Transverse colon (tissue), 4 donors: ENCODE measurements at places on chromosomes 3 and 15. TPM values are rescaled to one million over a fixed set of nuclear protein-coding genes. Genes with fewer than 3 reads are reported as not detected.

The CTXND1 gene
- total RNA-seq: not detected

The GOLGA6L10 gene
- 17.1 TPM for total RNA-seq

The HYAL1 gene
- 13.8 TPM for total RNA-seq

The SPINK8 gene
- total RNA-seq: not detected

The ACTRT3 gene
- 0.96 TPM for total RNA-seq

DNA sequence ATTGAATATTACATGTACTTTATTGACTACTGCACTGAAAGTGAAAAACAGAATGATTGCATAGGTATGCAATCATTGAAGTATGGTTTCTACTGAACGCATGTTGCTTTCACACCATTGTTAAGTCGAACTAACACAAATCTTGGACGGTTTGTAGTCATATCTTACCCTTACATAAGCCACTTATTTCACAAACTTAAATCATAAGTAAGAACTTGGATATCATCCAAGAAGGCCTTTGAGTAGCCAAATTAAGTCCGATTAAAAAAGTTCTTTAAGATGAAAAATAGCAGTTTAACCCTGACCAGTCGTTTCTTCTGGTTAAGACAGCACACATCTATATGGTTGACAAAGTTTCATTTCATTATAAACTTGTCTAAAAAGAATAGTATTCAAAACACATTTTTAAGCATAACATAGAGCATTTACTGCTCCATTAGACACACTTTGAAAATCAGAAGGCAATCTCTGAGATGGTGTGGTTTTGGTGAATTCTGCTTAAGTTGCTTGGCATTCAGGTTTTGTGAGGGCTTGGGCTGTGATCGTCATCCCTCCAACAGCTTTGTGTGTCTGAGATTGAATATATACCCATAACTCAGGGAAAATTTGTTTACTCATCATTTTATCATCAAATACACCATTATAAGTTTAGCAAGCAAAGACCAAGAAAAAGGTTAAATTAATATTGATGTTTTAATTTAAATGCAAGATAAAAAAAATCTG is 92.2 kb downstream of the NFKBIZ start:
- no peak for DNase-seq
- no peak overlapping the region for H3K27ac ChIP-seq
- H3K4me1 ChIP-seq: peaks cover 26% of the 10 kb centered on the region

The ALCAM gene
- 16.5 TPM for total RNA-seq

- no peak for DNase-seq
- peak overlapping the region; percentile 72 for H3K4me3 ChIP-seq
- no peaks in the 10 kb centered on the region for H3K27me3 ChIP-seq
- H3K27ac ChIP-seq: peak overlapping the region; percentile 96
- no peaks in the 10 kb centered on the region for H3K36me3 ChIP-seq
Observed at GRCh38 chr3:63910891-63911290, 1.3 kb downstream of the SCAANT1 start.

GRCh38 chr15:60520013-60520824 is 41.3 kb upstream of the ICE2 start:
- H3K27ac ChIP-seq: no peak overlapping the region
- no peak for DNase-seq
- H3K27me3 ChIP-seq: no peaks in the 10 kb centered on the region
- H3K4me3 ChIP-seq: no peak overlapping the region
- H3K36me3 ChIP-seq: no peaks in the 10 kb centered on the region
- H3K4me1 ChIP-seq: peaks cover 8% of the 10 kb centered on the region

GRCh38 chr3:4097801-4098200 is 205.4 kb upstream of the SETMAR start:
- H3K27ac ChIP-seq: no peak overlapping the region
- H3K36me3 ChIP-seq: no peaks in the 10 kb centered on the region
- H3K4me3 ChIP-seq: no peak overlapping the region
- no peaks in the 10 kb centered on the region for H3K27me3 ChIP-seq

The PPM1L gene
- total RNA-seq: 17.2 TPM

- no peaks in the 10 kb centered on the region for H3K36me3 ChIP-seq
- no peak overlapping the region for H3K4me3 ChIP-seq
- no peak overlapping the region for H3K27ac ChIP-seq
- H3K4me1 ChIP-seq: peaks cover 6% of the 10 kb centered on the region
- H3K27me3 ChIP-seq: no peaks in the 10 kb centered on the region
Observed at GRCh38 chr3:194727435-194728128, 41.9 kb downstream of the FAM43A start.

The EXD1 gene
- total RNA-seq: not detected

The SLC6A6 gene
- 7.5 TPM for total RNA-seq

DNA sequence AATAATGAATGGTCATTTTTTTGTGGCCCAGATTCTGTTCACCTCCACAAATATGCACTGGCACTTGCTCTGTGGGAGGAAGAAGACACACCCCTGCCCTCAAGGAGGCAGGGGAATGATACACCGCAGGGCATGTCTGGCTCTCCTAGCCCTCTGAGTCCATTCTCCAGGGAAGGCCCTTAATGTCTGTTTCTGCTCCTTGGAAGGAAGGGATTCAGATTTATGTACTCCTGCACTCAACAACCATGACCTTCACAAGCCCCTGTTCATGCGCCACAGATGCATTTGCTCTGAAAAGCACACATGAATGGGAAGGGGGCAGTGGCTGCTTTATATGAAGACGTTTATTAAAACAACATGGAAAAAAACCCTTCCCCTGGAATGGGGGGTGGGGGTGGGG is 333.8 kb downstream of the EPHB1 start:
- H3K4me3 ChIP-seq: no peak overlapping the region
- H3K27ac ChIP-seq: no peak overlapping the region
- DNase-seq: no peak
- no peaks in the 10 kb centered on the region for H3K4me1 ChIP-seq

DNA sequence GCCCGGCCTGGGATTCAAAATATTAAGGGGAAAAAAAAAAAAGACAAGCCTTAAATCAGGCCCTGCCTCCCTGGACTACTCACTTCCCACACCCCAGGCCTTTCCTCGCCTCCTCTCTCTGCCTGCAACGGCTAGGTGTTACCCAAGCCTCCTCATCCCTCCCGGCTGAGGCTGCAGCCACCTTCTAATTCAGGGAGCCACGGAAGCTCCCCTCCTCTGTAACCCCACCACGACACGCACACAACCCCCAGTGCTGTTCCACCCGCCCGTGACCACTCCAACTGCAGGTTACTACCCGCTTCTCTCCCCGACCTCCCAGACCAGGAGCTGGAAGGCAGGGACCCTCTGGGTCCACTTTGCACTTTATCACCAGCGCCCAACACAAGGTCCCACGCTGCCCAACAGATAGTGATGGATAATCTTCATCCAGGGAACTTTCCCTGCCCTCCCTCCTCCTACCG is 936 bp downstream of the KIF7 start:
- no peak overlapping the region for H3K27ac ChIP-seq
- H3K27me3 ChIP-seq: peaks cover 20% of the 10 kb centered on the region
- H3K4me3 ChIP-seq: peak overlapping the region; percentile 61
- peaks cover 5% of the 10 kb centered on the region for H3K4me1 ChIP-seq
- no peak for DNase-seq

The CCR8 gene
- not detected for total RNA-seq

DNA sequence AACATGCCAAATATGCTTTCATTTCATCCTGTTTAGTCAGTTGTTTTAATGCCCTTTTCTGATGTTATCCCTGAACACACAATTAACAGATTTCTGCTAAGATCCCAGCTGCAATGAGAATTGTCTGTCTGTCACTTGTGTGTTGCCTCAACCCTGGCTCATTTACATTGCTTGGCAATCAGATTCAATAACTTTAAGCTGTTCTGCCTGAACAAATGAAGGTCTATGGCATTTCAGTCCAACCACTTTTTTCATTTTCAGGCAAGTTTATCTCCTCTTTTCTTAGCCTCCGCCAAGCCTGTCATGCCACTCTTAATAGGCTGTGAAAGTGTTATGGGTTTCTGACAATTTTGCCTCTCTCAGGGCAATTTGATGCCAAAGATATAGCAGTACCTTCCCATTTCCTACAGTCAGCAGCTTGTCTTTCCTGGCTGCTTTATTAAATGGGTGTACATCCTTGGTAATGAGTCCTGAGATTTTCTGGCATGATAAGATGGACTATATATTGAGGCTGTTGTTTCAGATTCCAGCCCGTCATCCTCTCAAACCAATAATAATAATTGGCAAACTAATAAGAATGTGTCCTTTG is 68.7 kb upstream of the ADAMTS9 start:
- H3K36me3 ChIP-seq: no peaks in the 10 kb centered on the region
- no peak overlapping the region for H3K27ac ChIP-seq
- no peak overlapping the region for H3K4me3 ChIP-seq
- no peaks in the 10 kb centered on the region for H3K27me3 ChIP-seq

The IL17RD gene
- 2.5 TPM for total RNA-seq

The SCN11A gene
- total RNA-seq: 0.32 TPM

DNA sequence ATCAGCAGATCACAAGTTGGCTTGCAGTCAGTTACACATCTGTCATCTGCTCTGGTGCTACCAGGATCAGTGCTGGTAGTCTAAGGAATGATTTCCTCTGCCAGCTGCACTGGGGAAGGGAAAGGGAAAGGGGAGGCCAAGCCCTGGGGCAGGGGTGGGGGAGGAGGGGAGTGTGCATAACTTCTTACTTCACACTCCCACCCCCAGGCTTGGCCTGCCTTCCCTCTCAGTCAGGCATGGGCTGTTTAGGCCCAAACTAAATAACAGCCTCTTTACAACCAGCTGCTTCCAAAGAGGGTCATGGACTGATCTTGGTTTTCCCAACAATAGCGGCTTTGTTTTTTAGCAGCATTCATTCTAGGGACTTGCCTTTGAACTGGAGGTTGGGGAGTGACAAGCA is 86.1 kb upstream of the PSMD6 start:
- H3K27ac ChIP-seq: no peak overlapping the region
- H3K4me1 ChIP-seq: no peaks in the 10 kb centered on the region
- no peaks in the 10 kb centered on the region for H3K27me3 ChIP-seq
- no peaks in the 10 kb centered on the region for H3K36me3 ChIP-seq

- no peak overlapping the region for H3K4me3 ChIP-seq
- H3K36me3 ChIP-seq: no peaks in the 10 kb centered on the region
- no peak overlapping the region for H3K27ac ChIP-seq
- DNase-seq: no peak
- no peaks in the 10 kb centered on the region for H3K27me3 ChIP-seq
Observed at GRCh38 chr15:101434032-101434920, 55.2 kb downstream of the PCSK6 start.

DNA sequence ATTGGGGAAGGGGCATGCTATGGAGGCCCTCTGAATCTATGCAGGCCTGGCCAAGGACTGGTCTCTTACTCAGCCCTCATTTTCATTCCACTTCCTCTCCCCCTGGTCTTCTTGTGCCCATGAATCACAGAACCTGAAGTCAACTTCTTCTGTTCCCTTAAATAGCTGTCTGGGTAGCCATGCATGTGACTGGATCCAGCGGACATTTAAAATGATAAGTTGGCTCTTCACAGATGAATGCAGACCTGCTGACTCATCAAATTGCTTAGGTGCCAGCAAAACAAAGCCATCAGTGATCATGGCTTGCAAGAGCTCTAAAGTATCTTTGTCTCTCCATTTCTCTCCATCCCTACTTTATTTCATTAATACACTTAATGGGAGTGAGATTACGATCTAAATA is 90.1 kb upstream of the CADPS start:
- no peaks in the 10 kb centered on the region for H3K27me3 ChIP-seq
- no peaks in the 10 kb centered on the region for H3K4me1 ChIP-seq
- H3K4me3 ChIP-seq: no peak overlapping the region
- no peaks in the 10 kb centered on the region for H3K36me3 ChIP-seq

The TMOD2 gene
- 6.1 TPM for total RNA-seq

DNA sequence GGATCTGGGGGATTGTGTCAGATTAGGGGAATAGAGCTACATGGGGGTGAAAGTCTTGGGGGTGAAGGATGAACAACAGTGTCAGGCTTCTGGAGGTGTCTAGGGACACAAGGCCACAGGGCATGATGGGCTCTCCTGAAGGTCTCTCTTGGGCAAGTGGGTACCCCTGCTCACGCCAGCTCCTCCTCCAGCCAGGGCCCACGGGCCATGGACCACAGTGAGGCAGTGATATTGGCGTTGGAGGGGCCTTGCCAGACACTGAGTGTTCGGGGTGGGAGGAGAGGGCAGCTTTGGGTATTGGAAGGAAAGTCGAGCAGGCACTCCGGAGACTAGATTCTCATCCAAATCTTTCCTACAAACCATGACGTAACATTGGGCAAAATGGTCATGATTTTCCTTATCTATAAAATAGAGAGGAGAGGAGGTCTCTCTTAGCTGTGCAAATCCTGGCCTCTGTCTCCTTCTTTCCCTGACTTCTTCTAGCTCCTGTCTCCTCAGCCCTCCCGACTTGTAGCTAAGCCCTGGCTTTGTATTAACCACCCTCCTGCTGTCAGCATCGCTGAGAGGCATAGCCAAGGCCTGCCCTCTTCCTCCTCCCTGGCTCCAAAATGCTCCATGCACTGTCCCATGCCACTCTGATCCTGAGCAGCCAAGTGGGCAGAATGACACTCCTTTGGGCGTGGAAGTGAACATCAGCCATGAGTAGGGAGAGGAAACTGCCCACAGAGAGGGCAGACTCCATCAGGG is 24.0 kb upstream of the SRP14 start:
- H3K4me1 ChIP-seq: peaks cover under 1% of the 10 kb centered on the region
- peak overlapping the region; percentile 24 for H3K27ac ChIP-seq
- no peak for DNase-seq
- H3K4me3 ChIP-seq: no peak overlapping the region
- no peaks in the 10 kb centered on the region for H3K36me3 ChIP-seq

DNA sequence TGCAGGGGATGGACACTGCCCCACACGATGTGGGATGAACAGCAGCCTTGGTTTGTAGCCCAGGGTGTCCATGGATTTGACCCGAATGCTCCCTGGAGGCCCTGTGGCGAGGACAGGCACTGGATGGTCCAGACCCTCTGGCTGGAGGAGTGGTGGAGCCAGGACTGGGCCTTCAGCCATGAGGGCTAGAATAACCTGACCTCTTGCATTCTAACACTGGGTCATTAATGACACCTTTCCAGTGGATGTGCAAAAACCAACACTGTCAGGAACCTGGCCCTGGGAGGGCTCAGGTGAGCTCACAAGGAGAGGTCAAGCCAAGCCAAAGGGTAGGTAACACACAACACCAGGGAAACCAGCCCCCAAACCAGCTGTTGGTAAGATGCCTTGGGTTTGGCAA is 51.4 kb downstream of the OXNAD1 start:
- H3K36me3 ChIP-seq: peaks cover 10% of the 10 kb centered on the region
- H3K4me1 ChIP-seq: peaks cover 10% of the 10 kb centered on the region
- H3K4me3 ChIP-seq: no peak overlapping the region
- DNase-seq: no peak
- no peaks in the 10 kb centered on the region for H3K27me3 ChIP-seq
- H3K27ac ChIP-seq: no peak overlapping the region

The P3H2 gene
- total RNA-seq: 26.6 TPM

DNA sequence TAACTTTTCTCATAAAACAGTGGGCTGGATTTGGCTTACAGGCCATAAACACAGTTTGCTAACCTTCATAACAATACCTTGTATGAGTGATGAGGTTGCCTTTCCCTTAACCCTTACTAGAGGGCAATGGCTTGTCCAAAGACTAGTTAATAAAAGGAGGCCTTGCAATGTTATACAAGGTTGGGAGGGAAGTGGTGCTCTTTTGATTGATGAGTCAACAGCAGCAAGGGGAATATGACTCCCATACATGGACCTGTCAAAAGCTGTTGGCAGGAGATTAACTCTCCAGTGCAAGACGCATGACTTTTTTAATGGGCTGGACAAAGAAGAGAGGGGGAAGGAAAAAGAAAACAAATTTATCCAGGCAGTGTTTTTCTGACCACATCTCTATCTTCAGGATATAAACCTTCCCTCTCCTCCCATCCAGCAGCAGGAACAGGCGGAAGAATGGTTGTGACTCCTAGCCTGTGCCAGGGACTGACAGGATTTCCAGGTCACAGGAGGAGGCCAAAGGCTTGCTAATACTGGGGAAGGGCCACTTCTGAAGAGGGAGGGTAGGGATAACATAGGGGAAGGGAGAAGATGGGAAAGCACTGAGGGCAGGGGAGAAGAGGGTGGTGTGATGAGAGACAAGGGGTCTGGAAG is 35.2 kb upstream of the ARL14 start:
- no peaks in the 10 kb centered on the region for H3K27me3 ChIP-seq
- no peaks in the 10 kb centered on the region for H3K4me1 ChIP-seq
- H3K36me3 ChIP-seq: no peaks in the 10 kb centered on the region
- DNase-seq: no peak
